Stimulated activated CD4-positive, alpha-beta T cell treated with anti-CD3 and anti-CD28 coated beads, Interleukin-2, amount 100 ng/mL, for 24 hours (primary cell): ENCODE measurements at places on chromosomes 16 and 17.

DNA sequence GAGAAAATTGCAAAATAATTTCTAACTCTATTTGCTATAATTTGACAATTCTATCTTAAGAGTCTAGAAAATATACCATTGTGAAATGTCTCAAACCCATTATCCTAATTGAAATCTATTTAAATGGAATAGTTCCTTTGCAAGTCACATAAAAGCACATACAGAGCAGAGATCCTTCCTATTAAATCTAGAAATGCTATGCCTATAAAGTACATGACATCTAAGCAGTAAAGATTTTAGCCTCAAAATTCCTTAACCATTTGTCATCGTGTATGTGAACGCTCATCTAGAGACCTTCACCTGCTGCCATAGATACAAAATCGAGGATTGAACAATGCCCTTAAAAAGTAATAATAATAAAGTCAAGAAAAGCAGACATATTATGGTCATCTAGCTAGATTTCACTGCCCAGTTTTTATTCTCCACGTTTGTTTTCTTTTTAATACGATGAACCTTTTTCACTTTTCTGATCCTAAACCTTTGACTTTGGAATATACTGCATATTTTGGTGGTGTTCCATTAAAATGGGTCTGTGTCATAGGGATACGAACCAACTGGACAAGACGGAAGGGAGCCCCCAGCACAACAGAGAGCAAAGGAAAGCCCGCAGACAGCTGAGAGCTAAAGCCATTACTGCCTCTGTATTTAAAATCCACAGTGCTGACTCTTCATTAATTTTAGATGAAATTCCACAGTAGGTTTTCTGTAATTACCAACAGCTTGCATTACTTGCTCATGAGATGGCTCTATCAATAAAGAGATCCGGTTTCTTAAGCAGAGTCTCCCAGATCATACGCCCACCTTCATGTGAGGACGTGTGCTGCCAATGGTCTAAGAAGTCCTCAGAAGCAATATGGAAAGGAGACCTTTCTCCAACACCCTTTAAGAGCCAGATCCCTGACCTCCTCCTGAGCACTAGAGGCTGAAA, 17.6 kb downstream of the TEX2 start:
- no peak for DNase-seq

DNA sequence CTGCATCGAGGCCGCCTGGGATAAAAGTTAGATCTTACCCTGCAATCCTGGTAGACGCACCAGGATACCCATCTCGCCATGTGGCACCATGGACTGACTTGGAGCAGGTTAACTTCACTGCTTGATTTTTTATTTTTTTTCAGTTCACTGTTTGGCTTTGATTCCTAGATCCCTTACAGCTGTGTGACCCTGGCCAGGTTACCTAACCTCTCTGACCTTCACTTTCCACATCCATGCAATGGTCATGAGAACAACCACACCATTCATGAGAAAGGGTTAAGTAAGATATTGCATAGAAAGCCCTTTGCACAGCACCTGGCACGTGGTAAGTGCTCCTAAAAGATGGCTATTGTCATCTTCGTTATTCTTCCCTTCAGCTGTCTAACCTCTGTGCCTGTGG, 230.5 kb downstream of the SOX9 start:
- DNase-seq: no peak

DNA sequence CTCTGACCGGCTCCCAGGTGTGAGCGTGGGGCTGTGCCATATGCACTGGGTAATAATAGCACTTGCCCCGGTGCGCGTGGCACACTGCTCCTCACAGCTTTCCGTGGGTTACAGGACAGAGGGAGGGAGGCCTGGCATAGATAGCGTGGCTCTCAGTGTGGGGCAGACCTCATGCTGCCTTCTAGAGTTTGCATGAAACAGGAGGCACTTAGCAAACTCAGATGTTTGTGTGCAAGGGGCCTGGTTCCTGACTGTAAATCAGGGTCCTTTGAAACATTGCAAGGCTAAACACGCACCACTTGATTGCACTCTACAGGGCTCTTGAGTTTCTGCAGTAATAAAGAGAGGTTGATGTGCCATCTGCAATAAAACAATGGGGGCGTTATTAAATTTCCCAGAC, 101.7 kb downstream of the RPTOR start:
- DNase-seq: no peak

DNA sequence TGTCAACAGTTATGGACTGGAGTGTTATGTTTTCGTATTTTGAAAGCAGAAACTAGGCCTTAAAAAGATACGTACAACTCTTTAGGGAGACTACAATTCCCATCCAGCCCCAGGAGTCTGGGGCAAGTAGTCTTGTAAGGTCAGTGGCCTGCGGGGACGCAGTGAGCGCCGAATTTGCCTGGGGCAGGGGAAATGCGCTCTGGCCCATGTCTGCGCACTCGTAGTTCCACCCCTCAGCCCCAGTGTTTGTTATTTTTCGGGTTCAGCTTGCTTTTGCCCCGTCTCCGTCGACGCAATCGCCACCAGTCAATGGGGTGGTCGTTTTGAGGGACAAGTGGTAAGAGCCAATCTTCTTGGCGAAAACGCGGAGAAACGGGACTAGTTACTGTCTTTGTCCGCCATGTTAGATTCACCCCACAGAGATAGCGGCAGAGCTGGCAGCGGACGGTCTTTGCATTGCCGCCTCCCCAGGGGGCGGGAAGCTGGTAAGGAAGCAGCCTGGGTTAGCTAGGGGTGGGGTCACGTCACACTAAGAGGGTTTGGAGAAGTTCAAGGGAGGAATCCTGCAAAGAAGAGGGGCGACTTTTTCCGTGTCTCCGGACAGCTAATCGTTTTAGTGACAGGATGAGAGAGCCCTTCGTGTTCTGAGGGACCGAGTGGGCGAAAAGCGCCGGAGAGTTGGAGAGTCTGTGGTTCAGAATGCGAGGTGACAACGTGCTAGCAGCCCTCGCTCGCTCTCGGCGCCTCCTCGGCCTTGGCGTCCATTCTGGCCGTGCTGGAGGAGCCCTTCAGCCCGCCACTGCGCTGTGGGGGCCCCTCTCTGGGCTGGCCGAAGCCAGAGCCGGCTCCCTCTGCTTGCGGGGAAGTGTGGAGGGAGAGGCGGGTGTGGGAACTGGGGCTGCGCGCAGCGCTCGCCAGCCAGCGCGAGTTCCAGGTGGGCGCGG, 1.1 kb upstream of the BRCA1 start:
- DNase-seq: no peak

DNA sequence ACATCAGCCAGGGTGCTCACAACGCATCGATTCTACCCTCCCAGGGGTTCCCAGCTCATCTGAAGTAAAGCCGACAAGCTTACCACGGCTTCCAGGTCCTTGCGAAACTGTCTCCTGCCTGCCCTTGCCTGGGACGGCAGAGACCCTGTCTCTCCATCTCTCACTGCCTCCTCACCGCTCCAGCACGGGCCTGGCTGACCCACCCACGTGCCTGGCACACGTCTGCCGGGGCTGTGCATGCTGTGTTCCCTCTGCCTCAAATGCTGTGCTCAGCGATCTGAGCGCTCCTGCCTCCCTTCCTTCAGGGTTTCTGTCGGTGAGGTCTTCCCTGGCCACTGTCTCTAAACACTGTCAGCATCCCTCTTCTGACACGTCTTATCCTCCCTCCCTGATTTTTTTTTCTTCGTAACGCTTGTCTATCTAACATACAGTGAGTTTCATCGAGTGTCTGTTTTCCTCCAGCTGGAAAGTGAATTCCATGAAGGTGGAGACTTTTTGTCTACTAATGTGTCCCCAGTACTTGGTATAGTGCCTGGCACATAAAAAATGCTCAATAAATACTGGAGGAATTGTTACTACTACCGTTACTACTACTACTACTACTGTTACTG, 208.4 kb downstream of the IRF8 start:
- no peak for DNase-seq

DNA sequence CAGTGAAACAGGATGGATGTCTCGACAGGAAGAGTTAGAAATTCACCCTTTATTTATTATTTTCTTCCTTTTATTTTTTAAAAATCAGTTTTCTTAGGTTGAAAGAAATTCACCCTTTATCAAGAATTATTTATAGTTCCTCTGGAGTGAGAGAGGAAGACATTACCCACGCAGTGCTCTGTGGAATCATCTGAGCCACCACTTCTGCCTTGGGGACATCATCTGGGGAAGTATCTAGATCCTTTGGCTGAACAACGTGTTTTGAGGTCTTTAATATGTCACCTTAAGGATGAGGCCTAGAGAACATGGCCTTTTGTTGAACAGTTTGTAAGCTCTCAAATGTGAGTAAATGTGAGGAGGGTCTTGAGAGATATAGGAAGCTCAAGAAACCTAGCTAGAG, 183.3 kb downstream of the UTP18 start:
- no peak for DNase-seq

DNA sequence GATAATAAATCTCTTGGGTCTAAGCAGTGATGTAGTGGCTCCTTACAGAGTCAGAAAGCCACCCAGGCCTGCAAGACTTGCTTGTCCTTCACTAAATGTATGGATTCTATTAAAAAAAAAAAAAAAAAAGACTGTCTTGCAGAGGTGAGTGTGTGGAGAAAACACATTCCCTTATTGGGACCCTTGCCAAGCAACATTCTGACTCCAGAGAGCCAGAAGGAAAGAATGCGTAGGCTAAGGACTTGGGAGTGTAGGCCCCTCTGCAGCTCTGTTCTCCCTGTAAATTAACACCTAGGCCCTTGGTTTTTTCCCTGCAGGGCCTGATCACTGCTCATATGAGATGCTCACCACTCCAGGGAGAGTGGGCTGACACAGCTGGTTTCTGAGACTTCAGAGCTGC, 17.8 kb downstream of the SCPEP1 start:
- DNase-seq: no peak

DNA sequence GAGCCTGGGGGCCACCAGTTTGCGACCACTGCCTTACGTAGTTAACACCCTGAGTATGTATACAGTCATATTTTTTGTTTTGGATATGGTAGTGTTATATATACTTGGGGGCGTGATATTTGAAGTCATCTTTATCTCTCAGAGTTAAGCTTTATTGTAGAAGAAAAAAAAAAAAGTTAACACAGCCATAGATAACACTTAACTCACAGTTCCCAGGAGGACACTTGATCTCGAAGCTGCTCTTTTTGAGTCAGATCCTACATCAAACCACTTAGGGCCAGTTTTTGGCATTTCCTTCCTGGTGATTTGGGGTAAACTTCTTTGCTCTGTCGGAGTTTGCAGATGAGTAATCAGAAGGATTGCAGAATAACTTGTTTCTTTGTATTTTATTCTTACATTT, 5.8 kb downstream of the ITPRIPL2 start:
- DNase-seq: no peak

- no peak for DNase-seq
These were observed 2.0 kb downstream of the USP36 start for GRCh38 chr17:78838574-78839005.

- DNase-seq: peak; percentile 30
These were observed 601 bp upstream of the RFWD3 start for GRCh38 chr16:74667255-74667700.

DNA sequence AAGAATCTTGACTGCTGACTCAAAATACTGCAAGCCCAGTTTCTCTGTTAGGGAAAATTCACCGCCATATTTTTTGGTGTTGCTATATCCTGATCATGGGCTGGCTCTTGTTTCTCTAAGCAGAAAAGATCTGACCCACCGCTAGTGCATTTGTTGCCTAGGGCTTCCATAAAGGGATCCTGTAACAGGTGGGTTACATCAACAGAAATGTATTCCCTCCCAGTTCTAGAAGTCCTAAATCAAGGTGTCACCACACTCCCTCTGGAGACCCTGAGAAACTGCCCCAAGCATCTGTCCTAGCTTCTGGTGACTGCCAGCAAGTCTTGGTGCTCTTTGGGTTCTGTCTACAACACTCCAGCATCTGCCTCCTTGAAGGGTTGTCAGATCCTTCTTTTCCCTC, 99.7 kb downstream of the MAF start:
- no peak for DNase-seq

- DNase-seq: no peak
These were observed 1.7 kb downstream of the SMARCD2 start for GRCh38 chr17:63840591-63841349.

DNA sequence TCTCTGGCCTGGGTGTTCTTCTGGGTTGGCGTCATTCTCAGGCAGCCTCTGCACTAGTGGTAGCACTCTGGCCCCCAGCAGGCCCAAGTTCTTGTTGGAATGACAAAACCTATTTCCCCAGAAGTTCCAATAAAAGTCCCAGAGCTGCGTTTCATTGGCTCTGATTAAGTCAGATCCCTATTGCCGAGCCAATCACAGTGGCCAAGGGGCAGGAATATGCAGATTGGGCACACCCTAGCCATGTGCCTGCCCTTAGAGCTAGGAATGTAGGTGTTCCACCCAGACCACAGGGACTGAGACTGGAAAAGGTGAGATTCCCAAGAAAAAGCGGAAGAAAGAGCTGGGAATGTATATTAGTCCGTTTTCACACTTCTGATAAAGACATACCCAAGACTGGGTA, 44.9 kb upstream of the POLR3E start:
- no peak for DNase-seq

DNA sequence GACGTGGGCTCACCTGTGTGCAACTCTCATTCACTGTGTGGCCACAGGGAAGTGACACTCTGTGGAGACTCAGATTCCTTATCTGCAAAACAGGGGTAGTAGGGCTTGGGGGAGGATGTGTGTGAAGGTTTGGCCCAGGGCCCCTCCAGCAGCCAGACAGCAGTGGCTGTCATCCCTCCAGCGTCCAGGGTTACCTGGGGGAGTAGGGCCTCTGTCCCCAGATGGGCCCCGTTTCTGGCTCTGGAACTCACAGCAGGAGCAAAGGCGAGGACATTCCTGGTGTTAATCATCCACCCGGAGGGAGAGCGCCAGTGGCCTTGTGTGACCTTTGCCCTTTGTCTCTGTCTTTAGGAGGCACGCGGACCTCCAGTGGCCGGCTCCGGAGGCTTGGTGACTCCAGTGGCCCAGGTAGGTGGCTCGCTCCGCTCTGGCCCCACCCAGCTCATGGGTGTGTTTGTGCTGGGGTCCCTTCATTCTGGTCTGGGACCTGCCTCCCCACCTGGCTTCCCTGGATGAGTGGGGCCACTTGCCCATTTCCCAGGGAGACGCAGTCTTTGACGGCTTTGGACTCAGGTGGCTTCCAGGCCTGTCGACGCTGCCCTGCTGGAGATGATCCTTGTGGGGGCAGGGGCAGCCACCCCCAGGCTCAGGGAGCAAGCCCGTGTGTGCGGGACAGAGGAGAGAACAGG, 166.2 kb downstream of the SEC14L1 start:
- DNase-seq: no peak

- DNase-seq: peak; percentile 62
These were observed 18.0 kb upstream of the ASGR2 start for GRCh38 chr17:7132511-7133094.

DNA sequence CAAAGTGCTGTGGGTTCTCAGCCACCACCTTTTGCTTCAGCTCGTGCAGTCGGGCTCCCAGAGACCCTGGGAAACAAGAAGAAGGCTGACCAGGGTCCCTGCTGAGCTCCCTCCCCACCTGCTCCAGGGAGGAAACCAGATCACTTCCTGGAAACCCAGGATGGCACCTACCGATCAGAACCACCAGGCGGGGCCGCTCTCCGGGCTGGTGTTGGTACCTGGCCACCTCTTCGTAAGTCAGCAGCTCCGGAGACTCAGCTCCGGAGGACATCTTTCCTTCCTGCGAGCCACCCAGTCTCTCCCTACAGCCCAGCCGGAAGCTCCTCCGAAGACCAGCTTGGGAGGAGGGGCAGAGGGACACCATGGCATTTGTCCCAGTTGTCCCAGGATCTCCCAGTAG, 18.9 kb downstream of the MPP3 start:
- DNase-seq: no peak
